ENCODE measurements at places on chromosomes 11 and 22.

GRCh38 chr11:129374081-129374992 lies 1.3 kb upstream of the BARX2 start:
- H3K4me1 ChIP-seq: peaks cover 29% of the 10 kb centered on the region
- no peaks in the 10 kb centered on the region for H3K36me3 ChIP-seq
- peaks cover 12% of the 10 kb centered on the region for H3K27me3 ChIP-seq
- no peak overlapping the region for H3K27ac ChIP-seq
- no peak overlapping the region for H3K4me3 ChIP-seq

- DNase-seq: no peak
- H3K4me3 ChIP-seq: no peak overlapping the region
- H3K36me3 ChIP-seq: no peaks in the 10 kb centered on the region
- H3K27ac ChIP-seq: no peak overlapping the region
- H3K4me1 ChIP-seq: peaks cover 11% of the 10 kb centered on the region
Observed at GRCh38 chr22:27382947-27383346, 418.6 kb downstream of the MN1 start.

GRCh38 chr22:39360242-39360641 lies 10.5 kb downstream of the SYNGR1 start:
- H3K4me3 ChIP-seq: no peak overlapping the region
- no peak overlapping the region for H3K27ac ChIP-seq
- DNase-seq: no peak
- no peaks in the 10 kb centered on the region for H3K36me3 ChIP-seq
- H3K4me1 ChIP-seq: no peaks in the 10 kb centered on the region
- no peaks in the 10 kb centered on the region for H3K27me3 ChIP-seq

DNA sequence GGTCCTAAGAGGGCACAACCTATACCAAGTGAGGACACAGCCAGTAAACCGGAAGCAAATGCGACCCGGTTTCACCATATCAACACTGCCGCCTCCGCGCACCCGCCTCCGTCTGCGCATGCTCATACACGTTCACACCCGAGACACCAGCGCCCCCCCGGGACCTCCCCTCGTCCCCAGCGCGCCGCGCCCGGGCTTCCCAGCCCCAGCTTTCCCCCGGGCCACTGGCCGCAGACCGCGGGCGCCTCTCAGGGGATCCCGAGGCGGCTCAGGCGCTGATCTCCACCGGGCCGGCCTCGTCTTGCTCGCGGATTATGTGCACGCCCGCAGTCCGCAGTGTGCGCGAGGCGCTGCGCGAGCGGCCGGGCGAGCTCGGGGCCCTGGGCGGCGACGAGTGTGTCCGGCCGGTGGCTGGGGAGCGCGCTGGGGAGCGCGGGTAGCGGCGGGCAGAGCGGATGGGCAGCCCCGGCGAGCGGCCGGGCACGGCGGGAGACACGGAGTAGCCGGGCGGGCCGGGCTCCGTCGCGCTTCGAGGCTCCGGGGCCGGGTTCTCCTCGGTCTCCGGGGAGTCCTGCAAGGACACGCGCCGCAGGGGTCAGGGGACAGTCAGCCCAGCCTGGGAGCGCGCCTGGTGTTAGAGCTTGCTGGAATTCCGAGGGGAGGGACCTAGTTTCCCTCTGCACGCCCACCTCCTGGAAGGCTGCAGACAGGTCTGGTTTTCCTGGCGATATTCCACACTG lies 2.0 kb downstream of the HEPN1 start:
- H3K27me3 ChIP-seq: no peaks in the 10 kb centered on the region
- H3K36me3 ChIP-seq: no peaks in the 10 kb centered on the region
- H3K4me3 ChIP-seq: peak overlapping the region; percentile 9
- H3K4me1 ChIP-seq: no peaks in the 10 kb centered on the region
- DNase-seq: peak; percentile 77

- H3K36me3 ChIP-seq: no peaks in the 10 kb centered on the region
- H3K27me3 ChIP-seq: no peaks in the 10 kb centered on the region
- H3K27ac ChIP-seq: no peak overlapping the region
- H3K4me1 ChIP-seq: no peaks in the 10 kb centered on the region
- no peak for DNase-seq
Observed at GRCh38 chr11:116910847-116911246, 73.4 kb upstream of the APOA1 start.

- no peak overlapping the region for H3K4me3 ChIP-seq
- H3K36me3 ChIP-seq: peaks cover 36% of the 10 kb centered on the region
- H3K27ac ChIP-seq: no peak overlapping the region
Observed at GRCh38 chr11:60923800-60924109, 505 bp upstream of the TMEM132A start.

DNA sequence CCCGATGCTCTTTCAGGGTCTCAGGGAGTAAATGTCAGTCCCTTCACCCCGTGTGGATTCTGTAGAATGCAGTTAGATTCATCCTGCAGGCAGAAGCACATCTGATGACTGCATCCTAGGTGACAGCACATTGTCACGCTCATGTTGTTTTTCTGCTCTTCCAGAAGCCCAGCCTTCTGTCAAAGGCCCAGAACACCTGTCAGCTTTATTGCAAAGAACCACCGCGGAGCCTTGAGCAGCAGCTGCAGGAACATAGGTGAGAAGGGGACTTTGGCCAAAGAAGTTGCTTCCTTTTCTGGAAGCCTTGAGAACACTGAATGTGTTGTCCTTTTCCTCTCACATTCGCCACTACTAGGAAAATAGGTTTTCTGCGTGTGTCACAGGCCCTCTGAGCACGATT lies 43.7 kb downstream of the PPP2R1B start:
- DNase-seq: no peak
- no peaks in the 10 kb centered on the region for H3K27me3 ChIP-seq
- no peak overlapping the region for H3K4me3 ChIP-seq
- H3K36me3 ChIP-seq: peaks cover 64% of the 10 kb centered on the region

GRCh38 chr11:21460082-21460481 lies 732.8 kb upstream of the ANO5 start:
- no peaks in the 10 kb centered on the region for H3K36me3 ChIP-seq
- no peak overlapping the region for H3K4me3 ChIP-seq
- H3K27ac ChIP-seq: no peak overlapping the region
- H3K27me3 ChIP-seq: no peaks in the 10 kb centered on the region

DNA sequence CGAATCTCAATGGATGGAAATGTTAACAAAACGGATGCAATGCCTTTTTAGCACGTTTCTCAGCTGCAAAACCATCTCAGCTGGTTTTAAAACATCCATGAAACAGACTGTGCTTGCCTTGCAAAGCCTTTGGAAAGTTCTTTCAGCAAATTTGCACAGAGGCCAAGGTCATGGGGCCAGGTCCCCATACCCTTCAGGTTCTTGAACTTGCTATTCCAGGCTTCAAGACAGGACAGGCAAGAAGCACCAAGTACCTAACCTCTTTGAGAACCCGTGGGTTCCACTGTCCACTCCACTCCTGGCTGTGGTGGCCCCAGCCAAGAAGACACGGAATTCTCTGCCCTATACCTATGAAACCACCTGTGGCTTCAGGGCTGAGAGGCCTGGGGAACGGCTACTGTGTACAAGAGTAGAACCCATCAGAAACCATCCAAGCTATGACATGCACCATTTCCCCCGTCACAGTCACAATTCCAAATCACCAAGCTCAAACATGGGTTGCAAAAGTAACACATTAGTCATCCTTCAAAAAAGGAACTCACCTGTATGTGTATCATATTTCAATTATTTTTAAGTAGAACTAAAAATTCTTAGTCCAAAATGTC lies 17.0 kb downstream of the TNKS1BP1 start:
- DNase-seq: no peak
- H3K27me3 ChIP-seq: no peaks in the 10 kb centered on the region
- peaks cover 53% of the 10 kb centered on the region for H3K4me1 ChIP-seq
- no peak overlapping the region for H3K4me3 ChIP-seq

- H3K4me1 ChIP-seq: no peaks in the 10 kb centered on the region
- H3K4me3 ChIP-seq: no peak overlapping the region
- no peaks in the 10 kb centered on the region for H3K27me3 ChIP-seq
- H3K27ac ChIP-seq: peak overlapping the region; percentile 54
- no peaks in the 10 kb centered on the region for H3K36me3 ChIP-seq
Observed at GRCh38 chr11:103773059-103773458, 263.4 kb upstream of the DDI1 start.

Measured in thyroid gland (tissue), 4 donors.